ENCODE measurements at places on chromosomes 4 and X.
A peak's percentile ranks its signal among the peaks of the same experiment; 100 is the strongest.

- DNase-seq: peak; percentile 3
These were observed 3.5 kb upstream of the VMA21 start for GRCh38 chrX:151393514-151393913.

- DNase-seq: no peak
These were observed 69.0 kb downstream of the GLRA2 start for GRCh38 chrX:14598330-14598729.

- no peak for DNase-seq
These were observed 104.5 kb upstream of the GATB start for GRCh38 chr4:151865312-151865711.

GRCh38 chr4:121977251-121978171 lies 25.7 kb upstream of the TRPC3 start:
- DNase-seq: peak; percentile 63

DNA sequence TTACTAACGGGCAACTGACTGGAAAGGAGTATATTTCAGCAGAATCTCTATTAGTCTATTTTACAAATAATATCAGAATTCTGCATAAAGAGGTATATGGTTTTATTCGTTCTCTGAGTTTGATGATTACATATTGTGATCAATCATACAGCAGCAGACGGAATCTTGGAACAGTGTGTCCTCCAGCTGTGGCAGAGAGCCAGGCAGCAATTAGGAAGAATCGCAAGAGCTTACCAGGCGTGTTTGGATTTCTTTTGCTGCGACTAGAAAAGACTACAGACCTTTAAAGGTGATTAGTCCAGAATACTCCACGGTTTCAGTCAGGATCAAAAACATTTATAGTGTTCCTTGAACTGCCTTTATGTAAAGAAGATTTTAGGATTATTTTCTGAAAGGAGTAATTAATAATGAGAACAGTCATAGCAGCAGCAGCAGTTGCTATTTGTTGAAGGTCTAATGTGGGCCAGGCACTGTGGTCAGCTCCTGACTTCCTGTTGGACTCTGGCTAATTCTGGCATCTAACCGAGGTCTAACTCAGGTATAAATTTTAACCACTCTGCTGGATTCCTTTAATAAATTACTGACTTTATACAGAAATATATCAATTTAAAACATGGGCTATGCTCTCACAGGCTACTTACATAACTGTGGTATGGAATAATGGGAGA lies 225.3 kb upstream of the CXorf66 start:
- no peak for DNase-seq

DNA sequence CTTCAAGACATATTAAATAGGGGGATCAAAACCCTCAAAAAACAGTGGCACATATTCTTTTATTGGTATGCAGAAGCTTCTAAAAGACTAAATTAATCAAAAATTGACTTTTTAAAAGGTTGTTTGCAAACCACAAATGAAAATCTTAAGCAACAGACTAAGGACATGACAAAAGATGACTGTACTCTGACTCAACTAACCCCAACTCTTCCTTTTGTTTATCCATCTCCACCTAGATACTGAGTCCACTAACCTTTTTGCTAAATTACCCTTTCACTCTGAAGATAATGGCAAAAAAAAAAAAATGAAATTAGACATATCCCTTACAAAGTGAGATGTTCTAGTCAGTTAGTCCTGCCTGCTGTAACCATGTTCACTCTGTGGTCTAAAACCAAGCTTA lies 91.6 kb upstream of the NLRP2B start:
- no peak for DNase-seq

GRCh38 chr4:26020083-26020668 lies 106.2 kb downstream of the SMIM20 start:
- DNase-seq: peak; percentile 4

DNA sequence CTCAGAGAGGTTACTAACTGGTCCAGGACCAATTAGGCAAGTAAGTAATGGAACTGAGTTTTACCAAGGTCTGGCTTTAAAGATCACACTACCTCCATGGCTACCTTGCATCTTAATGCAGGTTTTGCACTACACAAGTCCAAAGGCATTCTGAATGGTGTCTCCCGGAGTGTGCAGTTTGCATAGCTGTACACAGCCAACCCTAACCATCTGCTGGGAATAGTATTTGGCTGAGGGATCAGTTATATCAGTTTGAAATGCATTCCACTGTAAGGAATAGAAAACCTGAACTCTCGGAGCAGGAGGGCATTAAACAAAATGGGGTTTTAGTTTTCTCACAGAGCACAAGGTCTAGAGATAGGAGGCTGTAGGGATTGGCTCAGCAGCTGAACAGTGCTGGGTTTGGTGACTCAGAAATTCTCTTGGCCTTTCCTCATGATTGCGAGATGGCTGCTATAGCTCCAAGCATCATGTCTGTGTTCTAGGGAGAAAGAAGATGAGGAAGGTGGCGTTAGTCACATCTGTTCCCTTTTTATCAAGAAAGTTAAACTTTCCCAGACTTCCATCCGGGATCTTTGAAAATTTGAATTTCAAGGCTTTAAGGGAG lies 177.1 kb downstream of the NHS start:
- DNase-seq: no peak

- no peak for DNase-seq
These were observed 642.3 kb upstream of the BOD1L1 start for GRCh38 chr4:14269824-14270223.

- DNase-seq: no peak
These were observed 644.7 kb upstream of the BOD1L1 start for GRCh38 chr4:14272206-14272605.

DNA sequence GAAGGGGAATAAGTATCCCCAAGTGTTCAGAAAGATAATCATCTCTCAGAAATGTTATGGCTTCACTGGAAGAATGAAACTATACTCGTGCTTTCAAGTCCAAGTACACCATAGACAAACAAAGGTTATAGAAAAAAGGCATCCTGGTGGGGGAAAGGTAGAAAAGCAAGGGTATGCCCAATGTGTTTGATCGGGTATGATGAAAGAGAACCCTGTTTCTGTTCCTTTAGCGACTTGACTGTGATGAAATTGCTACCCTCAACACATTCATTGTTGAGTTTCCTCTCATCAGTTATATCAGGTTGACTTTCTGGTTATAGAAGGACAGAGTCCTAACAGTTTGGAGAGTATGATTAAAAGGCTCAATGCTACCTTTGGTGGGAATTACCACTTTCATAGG lies 464.3 kb downstream of the GRXCR1 start:
- DNase-seq: no peak

DNA sequence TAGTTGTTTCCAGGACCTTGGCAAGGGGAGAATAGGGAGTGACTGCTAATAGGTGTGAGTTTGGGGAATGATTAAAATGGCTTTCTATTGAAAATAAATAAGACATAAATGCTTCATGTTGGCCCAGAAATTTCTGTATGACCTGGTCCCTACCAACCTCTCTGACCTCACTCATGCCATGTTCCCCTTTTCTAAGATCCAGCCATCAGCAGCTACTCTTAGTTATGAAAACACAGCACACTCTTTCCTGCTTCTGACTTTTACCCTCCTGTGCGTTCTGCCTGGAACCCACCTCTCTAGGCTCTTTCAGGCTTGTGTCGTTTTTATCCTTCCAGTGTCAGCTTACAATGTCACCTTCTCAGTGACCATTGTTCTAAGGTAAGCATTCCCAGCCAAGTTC lies 14.8 kb upstream of the CXCL5 start:
- DNase-seq: no peak

- DNase-seq: no peak
These were observed 348.5 kb upstream of the NR3C2 start for GRCh38 chr4:148790691-148791090.

GRCh38 chr4:76571274-76571673 lies 136.2 kb downstream of the SHROOM3 start:
- no peak for DNase-seq

DNA sequence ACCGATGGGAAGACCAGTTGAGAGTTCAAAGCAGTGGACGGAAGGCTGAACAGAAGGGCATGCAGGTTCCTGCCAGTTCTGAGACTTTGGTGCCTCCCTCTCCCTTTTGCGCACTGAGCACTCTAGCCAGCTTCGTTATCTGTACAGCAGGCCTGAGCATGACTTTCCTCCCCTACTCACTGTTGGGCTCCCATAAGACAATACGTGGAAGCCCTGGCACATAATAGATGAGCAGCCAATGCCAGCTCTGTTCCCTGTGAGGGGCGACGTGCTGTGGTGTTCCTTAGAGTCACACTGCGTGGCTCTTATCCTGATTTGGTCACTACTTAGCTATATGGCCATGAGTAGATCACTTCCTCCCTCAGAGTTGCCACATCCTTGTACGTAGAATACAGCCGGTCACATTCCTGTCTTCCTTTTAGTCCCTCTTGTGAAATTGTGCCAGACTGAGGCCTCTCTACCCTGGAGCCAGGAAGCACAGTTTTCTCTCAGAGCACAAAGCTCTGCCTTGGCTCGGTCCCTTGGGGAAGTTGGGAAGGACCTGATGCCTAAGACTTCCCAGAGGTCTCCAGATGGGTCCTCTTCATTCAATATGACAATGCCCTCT lies 160.4 kb upstream of the MAMLD1 start:
- DNase-seq: peak; percentile 19

DNA sequence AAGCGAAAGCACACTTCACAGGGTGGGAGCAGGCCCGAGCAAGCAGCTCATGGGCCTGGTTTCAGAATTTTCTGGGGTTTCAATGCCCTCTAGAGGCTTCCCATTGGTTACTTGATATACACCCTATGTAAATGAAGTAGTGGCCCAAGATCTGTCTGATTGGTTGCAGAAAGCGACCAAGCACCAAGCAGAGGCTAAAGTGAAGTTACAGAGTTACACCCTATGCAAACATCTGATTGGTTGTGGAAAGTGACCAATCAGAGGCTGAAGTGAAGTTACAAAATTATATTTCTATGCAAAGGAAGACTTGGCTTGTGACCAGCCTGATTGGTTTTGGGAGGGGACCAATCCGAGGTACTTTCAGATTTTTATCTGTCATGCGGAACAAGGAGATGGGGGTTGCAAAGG lies 8.2 kb downstream of the FHIP1A start:
- no peak for DNase-seq

- no peak for DNase-seq
These were observed 41.1 kb upstream of the CD99 start for GRCh38 chrX:2650037-2650436.

DNA sequence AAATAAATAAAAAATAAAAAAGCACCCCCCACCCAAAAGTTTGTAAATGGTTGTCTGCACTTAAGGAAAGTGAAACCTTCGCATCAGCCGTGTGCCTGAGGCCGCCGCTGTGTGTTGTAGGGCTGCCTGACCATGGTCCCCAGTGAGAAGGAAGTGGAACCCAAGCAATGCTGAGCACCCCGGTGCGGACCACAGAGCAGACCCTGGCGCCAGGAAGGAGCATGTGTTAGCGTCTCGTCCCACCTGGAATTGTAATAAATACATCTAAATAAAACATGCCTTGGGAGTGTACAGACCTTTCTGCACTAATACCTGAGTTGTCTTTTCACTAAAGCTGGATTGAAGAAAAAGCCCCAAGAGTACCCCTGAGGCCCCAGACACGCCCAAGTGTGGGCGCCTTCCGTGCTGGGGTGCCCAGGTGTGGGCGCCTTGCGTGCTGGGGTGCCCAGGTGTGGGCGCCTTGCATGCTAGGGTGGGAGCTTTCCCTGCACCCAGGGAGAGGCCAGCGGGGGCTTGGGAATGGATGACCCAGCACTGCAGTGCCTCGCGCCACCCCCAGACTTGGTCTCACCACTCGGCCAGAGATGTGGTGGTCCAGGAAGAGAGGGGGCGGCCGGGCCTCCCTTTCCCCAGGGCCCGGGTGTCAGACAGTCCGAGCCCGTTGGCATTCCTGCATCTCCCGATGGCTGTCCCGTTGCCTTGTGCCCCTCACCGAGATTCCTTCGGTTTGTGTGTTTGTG lies 33.7 kb downstream of the HTT-AS start:
- DNase-seq: no peak

DNA sequence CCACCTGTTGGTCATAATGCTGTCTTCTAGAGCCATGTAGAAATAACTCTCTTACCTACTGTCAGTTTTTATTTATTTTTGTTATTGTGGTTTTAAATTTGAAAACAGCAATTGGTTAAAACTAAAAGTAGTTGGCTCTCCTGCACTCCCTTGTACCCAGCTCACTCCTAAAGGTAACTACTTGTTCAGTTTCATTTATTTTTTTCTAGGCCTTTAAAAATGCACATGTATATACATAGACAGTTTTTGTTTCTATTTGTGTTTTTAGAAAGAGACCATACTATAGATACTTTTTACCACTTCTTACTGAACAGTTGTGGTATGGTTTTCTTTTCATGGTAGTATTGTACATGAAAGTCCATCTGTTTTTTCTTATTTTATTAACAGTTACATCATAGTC lies 16.8 kb downstream of the SMAD1 start:
- no peak for DNase-seq

DNA sequence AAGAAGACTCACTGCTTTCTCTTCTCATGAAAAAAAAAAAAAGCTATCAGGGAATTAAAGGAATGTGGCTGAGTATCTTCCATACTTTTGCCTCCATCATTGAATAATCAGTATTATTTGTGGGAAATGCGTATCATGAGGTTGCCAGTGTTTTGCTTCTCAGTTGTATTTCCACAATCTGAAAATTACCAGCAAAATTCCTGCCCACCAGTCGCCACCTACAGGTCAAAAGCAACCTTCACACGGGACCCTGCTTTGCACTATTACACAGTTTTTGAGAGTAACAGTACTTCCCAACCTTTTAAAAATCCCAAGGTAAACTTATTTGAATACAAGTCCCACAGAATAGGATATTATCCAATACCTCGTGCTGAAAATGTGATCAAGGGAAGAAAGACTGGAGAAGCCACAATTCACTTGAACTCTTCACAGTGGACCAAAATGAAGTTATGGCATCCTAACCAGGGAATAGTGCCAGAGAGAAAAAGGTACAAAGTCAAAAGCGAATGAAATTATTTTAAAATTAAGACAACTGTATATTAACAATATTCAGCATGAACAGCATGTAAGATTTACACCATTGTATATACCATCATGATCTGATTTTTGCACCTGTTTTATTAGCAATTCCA lies 30.4 kb downstream of the PGRMC1 start:
- peak; percentile 3 for DNase-seq

- no peak for DNase-seq
These were observed 836.6 kb upstream of the PCDH10 start for GRCh38 chr4:132312521-132312920.

DNA sequence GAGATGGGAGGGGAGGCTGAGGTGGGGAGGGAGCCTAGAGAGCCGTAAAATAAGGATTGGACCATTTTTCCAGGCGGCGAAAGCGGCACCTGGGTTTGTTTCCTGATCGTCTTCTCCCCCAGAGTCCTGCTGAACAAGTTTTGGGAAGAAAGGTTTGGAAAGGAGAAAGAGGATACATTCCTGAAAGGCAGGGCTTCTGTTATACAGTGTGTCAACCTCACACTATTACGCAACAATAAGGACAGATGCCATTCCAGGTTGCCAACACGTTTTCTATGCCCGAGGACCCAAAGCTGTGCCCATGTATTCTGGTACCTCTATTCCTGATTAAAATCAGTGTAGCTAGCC lies 658 bp downstream of the SCOC start:
- DNase-seq: no peak

GRCh38 chr4:183130328-183131155 lies 31.5 kb downstream of the WWC2 start:
- no peak for DNase-seq
